GM06990 (cell line): ENCODE measurements at places on chromosomes 13 and 19.
A peak's percentile ranks its signal among the peaks of the same experiment; 100 is the strongest.

DNA sequence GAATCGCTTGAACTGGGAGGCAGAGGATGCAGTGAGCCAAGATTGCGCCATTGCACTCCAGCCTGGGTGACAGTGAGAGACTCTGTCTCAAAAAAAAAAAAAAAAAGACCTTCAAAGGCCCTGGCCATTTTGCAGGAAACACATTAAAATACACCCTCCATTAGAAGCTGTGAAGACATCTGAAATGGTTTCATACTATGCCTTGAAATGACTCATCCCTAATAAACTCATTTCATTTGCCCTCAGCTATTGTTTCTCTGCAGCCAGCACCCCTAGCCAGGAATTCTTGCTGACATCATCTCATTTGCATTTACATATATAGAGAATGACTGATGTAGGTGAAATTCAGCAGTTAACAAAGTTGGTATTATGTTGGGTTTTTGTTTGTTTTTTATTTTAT is 8.7 kb downstream of the EML2 start:
- DNase-seq: peak; percentile 58

GRCh38 chr13:110400786-110401533 is 93.9 kb downstream of the COL4A2 start:
- no peak for DNase-seq

DNA sequence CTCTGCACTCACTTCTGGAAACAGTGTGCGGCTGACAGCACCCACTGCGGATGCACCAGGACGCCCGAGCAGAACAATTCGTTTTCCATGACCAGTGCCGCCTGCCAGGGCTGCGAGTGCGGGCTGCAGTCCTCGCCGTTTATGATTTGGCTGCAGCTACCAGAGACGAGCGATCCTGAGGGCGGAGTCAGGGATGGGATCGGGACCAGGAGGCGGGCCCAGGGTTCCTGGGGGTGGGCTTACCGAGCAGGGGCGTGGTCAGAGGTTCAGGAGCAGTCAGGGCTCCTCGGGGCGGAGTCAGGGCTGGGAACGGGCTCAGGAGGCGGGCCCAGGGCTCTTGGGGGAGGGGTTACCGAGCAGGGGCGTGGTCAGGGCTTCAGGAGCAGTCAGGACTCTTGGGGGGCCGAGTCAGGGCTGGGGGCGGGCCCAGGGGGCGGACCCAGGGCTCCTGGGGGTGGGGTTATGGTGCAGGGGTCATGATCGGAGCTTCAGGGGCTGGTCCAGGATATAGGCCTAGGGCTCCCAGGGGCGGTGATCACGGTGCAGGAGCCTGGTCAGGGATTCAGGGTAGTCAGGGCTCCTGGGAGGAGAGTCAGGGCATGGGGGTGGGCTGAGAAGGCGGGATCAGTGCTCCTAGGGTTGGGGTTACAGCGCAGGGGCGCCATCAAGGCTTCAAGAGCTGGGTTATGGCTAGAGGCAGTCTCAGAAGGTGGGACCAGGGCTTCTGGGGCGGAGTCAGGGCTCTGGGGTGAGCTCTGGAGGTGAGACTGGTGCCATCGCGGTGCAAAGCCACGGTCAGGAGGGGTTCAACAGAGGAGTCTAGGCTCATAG is 1.7 kb downstream of the KLK4 start:
- peak; percentile 80 for DNase-seq

DNA sequence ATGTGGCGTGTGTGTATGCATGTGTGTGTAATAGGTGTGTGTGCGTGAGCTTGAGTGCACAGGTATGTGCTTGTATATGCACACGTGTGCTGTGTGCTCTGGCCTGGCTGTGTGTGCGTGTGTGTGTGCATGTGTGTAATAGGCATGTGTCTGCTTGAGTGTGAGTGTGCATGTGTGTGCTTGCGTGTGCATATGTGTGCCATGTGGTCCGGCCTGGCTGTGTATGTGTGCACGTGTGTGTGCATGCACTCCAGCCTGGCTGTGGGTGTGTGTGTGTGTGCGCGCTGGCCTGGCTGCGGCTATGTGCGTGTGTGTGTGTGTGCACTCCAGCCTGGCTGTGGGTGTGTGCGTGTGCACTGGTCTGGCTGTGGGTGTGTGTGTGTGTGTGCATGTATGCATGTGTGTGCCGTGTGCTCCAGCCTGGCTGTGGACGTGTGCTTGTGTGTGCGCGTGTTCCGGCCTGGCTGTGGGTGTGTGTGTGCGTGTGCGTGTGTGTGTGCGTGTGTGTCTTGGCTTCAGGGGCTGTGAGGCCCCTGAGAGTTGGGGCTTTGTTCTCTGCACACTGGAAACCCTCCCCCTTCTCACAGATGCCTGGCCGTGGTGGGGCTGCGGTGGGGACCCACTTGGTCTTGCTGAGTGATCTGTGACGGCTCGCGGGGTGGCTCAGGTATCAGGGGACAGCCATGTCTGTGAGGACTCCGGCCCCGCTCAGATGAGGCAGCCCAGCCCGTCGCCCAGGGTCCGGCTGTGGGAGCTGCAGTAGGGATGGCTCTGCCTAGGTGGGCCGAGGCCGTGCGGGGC is 8.2 kb downstream of the SPPL2B start:
- DNase-seq: no peak

GRCh38 chr19:18586306-18586705 is 2.3 kb upstream of the REX1BD start:
- DNase-seq: no peak

DNA sequence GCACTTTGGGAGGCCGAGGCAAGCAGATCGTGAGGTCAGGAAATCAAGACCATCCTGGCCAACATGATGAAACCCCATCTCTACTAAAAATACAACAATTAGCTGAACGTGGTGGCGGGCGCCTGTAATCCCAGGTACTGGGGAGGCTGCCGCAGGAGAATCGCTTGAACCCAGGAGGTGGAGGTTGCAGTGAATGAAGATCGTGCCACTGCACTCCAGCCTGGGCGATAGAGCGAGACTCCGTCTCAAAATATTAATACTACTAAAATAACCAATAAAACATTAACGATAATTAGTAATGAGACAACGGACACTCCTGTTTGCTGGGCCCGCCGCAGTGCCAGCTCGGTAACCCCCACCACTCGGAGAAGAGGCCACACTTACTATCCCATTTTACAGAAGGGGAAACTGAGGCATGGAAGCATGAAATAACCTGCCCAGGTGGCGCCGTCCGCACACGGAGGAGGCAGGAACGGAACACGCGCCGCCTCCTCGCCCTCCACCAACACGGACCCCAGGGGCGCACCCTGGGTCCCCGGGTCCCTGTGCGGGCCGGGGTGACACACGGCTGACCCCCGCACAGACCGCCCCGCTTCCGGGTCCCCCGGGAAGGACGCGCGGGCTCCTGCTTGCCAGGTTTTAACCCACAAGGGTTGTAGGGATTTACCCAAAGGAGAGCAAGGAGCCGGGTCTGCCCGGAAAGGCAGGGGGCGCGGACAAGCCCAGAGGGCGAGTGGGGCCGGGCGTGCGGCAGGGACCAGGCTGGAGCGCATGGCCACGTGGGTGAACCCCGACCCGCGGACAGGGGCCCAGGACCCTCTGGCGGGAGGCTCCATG is 1.6 kb downstream of the R3HDM4 start:
- no peak for DNase-seq

DNA sequence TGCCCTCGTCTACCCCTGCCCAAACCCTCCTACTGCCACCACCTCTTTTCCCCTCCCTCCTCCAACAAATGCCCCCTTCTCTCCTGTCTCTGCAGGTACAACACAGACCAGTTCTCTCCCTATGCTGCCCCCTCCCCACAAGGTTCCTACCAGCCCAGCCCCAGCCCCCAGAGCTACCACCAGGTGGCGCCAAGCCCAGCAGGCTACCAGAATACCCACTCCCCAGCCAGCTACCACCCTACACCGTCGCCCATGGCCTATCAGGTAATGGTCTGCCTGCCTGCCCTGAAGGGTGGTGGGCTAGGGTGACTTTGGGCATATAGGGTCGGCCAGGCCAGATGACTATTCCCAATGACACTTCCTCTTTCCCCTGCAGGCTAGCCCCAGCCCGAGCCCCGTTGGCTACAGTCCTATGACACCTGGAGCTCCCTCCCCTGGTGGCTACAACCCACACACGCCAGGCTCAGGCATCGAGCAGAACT is 6.5 kb upstream of the TIMM50 start:
- DNase-seq: peak; percentile 43

DNA sequence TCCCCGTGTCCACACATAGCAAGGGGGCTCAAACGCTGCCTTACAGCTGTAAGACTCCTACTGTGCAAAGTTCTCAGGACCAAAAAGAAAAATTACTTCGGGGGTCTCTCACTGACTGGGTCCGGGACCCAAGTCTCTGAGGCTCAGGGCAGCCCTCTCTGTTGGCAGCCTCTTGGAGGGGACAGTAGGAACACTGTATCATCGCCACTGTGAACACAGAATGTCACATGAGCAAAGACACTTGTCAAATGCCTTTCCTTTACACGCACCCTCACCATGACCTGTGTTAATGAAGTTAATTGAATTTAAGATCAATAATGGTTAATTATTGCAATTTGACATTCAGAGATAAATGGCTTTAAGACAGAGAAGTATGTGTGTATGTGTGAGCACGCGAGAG is 49.6 kb downstream of the TSHZ3 start:
- no peak for DNase-seq

- DNase-seq: no peak
Measured at GRCh38 chr19:40774916-40775631, at the start of gene MIA. MIA (plus strand) TSS chr19:40775521; CDS start chr19:40775543, 22 bp downstream.

DNA sequence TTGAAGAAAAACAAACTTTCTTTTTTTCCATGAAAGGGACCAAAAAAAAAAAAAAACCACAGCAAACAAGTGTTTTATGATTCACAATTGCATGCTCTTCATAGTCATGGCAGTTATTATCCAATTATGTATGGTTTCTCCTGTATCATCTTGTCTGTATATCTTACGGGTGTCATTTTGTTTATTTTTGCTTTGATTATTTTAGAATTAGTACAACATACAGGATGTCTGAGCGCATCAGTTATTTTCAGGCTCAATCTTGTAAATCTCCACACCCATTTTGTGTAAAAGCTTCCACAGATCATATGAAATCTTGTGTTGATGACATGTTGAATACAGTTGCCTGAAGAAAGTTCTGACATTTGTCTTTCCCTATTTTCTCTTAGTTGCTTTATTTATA is 280.3 kb downstream of the KLF5 start:
- DNase-seq: no peak

GRCh38 chr13:94382517-94382916 is 97.0 kb downstream of the DCT start:
- no peak for DNase-seq

DNA sequence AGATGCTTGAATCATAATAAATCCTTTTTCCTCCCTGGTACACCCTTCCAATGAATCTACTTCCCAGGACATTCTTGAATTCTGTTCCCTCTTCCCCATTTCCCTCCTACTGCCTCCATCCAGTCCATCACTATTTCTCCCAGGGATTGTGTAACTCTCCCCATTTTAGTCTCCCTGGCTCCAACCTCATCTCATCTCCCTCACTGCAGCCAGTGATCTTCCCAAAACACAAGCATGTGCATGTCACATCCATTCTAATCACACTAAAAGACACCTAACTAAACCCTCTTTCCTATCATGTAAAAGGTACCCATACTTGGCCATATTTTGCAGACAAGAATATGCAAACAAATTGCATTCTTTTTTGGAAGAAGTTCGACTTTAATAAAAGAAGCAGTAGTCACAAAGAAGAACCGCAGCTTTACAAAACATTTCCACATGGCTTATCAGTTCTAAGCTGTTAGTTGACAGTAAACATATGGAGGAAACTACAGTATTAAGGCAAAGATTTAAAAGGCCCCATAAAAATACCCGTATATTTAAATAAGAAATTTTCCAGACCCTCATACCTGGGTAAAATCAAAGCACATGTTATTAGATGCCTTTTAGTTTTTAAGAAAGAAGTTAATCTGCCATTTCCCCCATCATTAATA is 111.0 kb downstream of the KCTD12 start:
- DNase-seq: no peak

- DNase-seq: no peak
Measured at GRCh38 chr13:21753117-21753729, 82.3 kb downstream of the FGF9 start.

DNA sequence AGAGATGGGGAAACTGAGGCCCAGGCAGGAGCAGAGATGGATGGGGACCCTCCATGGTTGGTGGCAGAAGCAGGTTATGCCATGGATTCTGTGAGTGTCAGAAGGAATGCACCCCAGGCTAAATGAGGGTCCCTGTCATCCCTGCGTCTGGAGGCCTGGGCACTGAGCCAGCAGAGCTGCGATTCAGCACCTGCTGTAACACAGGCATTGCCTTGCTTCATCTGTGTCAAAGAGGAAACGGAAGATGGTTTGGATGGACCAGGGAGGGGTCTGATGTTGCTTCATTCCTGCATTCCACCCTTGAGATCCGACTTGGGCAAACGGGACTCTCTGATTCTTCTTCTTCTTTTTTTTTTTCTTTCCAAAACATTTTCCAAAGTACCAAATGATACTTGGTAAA is 1.2 kb downstream of the C5AR1 start:
- DNase-seq: no peak

DNA sequence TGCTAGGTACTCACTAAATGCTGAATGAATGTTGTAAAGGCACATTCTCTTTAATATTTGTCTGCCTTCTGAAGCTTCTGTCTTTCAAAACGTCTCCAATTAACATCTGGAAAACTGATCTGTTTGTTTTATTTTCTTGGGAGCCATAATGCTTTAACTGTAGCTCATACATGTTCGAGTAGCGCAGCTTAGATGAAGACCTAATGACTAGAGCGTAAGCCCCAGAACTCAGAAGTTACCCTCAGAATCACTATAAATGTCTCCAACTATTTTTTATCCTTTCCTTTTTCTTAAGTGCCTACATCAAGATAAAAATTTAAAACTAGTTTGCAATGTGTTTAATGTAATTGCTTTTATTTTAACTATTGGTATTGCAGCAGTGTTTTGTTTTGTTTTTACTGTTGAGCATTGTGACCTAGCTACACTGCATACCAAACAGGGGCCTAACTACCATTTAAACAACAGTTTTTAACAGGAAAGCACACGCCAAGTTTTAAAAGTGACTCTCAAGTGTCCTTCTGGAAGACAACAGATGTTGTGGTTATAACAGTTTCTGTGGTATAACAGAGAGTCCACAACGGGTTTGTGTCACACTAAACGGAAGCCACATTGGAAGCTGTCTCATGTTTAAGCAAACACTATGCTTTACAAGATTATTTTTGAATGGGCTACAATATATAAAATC is 42.0 kb downstream of the MRPL57 start:
- peak; percentile 44 for DNase-seq

GRCh38 chr13:55649485-55649884 is 1491.2 kb upstream of the PRR20A start:
- DNase-seq: no peak

DNA sequence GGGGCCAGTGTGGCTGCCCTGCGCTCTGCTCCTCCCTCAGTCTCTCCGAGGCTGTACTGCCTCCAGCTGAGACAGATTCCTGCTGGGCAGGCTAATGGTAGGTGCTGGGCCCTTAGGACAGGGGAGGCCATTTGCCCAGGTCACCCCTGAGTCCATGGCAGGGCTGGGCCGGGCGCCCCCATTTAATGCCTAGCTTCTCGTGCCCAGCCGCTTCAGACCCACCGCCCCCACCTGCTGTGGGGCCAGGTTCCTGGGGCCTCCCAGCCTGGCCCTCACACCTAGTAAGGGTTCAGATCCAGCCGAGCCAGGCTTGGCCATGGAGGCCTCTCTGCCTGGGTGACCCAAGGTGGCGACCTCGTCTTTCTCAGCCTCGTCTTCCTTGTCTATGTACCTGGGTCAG is 17.8 kb downstream of the PIAS4 start:
- peak; percentile 4 for DNase-seq
